ENCODE measurements at places on chromosomes 3 and 15.

DNA sequence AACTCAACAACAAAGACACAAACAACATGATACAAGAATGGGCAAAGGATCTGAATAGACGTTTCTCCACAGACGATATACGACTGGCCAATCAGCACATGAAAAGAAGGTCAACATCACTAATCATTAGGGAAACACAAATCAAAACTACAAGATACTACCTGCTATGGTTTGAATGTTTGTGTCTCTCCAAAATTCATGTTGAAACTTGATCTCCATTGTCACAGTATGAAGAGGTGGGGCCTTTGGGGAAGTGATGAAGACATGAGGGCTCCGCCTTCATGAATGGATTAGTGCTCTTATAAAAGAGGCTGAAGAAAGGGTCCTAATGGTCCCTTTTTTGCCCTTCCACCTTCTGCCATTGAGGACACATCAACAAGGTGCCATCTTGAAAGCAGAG, 32.3 kb downstream of the ACAP2 start:
- no peak for DNase-seq

DNA sequence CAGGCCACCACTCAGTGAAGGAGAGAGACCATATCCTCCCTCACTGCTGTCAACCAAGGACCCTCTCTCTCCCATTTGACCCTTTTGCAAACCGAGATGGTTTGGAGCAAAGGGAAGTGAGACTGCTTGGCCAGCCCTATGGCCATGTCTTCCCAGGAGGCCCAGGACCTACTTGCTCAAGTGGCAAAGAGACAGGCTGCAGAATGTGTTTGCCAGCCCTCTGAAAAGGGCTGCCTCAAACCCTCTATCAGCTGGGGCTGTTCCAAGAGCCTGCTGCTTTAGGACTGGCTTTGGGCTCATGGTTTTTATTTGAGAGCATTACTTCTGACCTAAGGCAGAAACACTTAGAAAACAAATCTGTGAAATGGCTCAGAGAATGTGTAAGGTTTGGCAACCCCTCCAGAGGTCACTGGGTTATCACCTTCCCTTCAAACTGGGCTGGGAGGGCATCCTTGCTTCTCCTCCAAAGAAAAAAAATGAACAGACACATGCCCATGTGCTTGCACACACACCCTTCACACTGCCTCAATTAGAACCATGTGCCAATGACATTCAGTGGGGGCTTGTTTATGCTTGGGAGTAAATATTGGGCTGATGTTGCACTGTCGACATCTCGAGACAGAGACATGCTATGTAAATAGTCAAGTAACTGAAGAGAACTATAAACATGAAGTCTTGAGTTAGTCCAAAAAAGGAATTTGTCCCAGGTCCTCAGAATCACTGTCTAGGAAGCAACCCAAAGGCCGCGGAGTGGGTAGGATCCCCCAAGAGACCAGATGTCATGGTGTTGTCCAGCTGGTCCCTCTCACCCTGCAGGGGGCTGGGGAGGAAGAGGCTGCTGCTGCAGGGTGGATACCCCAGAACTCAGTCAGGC, 49.8 kb upstream of the CTDSPL start:
- DNase-seq: no peak

DNA sequence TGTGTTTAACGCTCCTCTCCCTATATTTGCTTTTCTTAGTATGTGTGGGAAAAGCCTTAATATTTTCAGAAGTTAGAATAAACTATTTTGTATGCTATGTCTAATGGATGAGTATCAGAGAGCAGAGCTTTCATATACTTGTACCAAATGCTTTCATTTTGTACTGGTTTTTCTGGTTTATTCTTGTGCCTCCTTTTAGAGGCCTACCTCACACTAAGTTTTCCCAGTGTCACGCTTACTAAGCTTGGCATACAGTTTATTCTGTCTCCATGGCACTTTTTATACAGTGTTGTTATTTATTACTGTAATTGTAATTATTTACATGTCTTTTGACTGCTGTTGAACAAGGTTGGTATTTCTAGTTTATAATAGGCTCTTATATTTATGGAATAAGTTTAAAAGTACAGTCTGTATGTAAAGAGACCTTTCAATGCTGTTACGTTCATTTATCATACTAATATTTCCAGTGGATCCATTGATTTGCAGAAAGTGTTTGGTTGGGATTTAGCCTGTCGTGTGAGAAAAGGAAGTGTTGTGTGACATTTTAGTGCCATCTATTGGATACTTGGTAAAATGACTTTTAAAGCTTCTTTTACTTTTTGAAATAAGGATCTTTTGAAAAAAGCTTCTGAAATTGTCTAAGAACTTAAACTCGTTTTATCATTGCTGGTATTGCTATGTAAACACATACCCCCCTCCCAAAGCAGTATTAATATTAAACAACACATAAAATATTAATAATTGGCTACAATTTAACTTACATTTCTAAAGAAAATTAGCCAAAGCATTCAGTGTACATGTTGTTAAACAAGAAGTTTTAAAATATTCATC, 5.2 kb upstream of the EBLN2 start:
- DNase-seq: no peak

GRCh38 chr15:36301947-36302346, 277.5 kb upstream of the CDIN1 start:
- DNase-seq: no peak

DNA sequence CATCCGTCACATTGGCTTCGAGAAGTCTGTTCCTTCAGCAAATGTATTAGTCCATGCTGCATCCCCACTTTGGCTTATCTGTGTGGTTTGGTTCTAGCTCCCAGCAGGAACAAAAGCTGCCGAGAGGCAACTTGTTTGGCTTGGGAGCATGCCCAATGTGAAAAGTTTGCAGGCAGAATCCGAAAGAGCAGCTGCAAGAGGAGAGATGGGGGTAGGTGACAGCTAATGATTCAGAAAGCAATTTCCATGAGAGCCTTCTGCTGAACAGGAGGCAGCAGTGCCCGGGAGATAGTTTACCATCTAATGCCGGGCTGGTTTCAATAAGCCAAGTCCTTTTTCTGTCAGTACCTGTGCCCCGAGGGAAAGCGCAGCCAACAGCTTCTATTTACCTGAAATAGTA, 60.2 kb downstream of the GRM7 start:
- peak; percentile 47 for DNase-seq
